ENCODE measurements at places on chromosomes 13 and 19.

GRCh38 chr13:111042661-111043226 is 72.4 kb upstream of the ARHGEF7 start:
- peaks cover 29% of the 10 kb centered on the region for H3K27me3 ChIP-seq
- peaks cover 11% of the 10 kb centered on the region for H3K4me1 ChIP-seq
- H3K36me3 ChIP-seq: no peaks in the 10 kb centered on the region
- H3K4me3 ChIP-seq: no peak overlapping the region
- DNase-seq: no peak

- peaks cover 44% of the 10 kb centered on the region for H3K4me1 ChIP-seq
- H3K27me3 ChIP-seq: no peaks in the 10 kb centered on the region
- DNase-seq: no peak
- H3K36me3 ChIP-seq: no peaks in the 10 kb centered on the region
- H3K4me3 ChIP-seq: no peak overlapping the region
Observed at GRCh38 chr13:40190641-40191100, 475.8 kb downstream of the FOXO1 start.

DNA sequence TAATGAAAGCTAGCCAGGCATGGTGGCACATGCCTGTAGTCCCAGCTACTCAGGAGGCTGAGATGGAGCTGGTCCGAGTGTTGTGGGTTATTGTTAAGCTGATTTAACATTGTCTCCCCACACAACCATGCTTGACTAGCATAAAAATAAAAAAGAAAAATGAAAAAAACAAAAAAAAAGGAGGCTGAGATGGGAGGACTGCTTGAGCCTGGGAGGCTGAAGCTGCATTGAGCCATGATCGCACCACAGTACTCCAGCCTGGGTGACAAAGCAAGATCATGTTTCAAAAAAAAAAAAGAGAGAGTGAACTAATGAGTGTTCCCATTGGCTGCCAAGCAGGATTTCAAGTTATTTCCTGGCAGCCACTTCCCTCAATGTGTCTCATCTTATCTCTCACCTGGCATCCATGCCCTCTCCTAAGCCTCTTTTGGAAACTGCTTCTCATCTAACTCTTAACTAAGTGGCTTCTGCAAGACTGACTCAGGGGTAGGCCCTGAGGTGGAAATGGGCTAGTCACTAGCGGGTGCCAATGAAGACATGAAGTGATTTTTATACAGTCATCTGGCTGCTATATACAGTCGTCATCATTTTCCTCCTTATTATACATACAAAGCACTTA is 4.9 kb downstream of the THAP8 start:
- peaks cover 12% of the 10 kb centered on the region for H3K4me1 ChIP-seq
- H3K27me3 ChIP-seq: no peaks in the 10 kb centered on the region
- H3K27ac ChIP-seq: no peak overlapping the region
- H3K4me3 ChIP-seq: no peak overlapping the region

DNA sequence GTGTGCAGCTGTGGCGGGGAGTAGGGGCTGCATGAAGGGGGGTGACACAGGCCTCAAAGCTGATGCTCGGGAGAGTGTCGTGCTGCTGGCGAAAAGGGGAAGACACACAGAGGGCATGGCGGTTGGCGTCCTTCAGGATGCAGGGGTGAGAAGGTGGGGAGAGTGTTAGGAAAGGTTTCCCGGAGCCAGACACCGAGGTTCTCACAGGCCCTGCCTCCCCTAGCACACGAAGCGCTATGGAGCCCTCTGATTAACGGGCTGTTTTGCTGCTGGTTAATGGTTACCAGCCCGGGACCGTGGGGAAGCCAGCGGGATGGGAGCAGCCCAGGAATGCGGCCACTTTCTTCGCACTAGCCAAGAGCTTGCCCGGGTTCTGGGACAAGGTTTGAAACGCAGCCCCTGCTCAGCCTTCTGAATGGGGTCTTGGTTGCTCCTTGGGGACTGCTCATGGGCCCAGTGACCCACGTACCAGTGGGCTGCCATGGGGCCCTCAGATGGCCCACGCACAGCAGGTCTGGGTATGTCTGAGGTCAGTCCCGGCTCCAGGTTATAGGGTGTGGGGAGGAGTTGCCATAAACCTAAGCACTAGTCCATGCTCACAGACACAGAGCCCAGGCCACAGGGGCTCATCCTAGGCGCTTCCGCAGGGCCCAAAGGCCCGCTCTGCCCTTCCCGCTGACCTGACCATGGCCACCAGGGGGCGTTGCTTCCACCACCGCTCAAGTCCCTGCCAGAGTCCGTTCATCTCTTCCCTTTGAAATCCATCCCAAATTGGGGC is 31.3 kb upstream of the ISYNA1 start:
- H3K27me3 ChIP-seq: no peaks in the 10 kb centered on the region
- peaks cover 76% of the 10 kb centered on the region for H3K4me1 ChIP-seq
- H3K4me3 ChIP-seq: no peak overlapping the region

- H3K36me3 ChIP-seq: peaks cover 26% of the 10 kb centered on the region
- no peak for DNase-seq
- H3K27ac ChIP-seq: no peak overlapping the region
Observed at GRCh38 chr19:49823472-49823871, 5.4 kb downstream of the MED25 start.

GRCh38 chr13:113196970-113197737 is 11.3 kb downstream of the PCID2 start:
- peaks cover 80% of the 10 kb centered on the region for H3K36me3 ChIP-seq
- H3K4me1 ChIP-seq: peaks cover 53% of the 10 kb centered on the region
- no peaks in the 10 kb centered on the region for H3K27me3 ChIP-seq
- DNase-seq: no peak
- peak overlapping the region; percentile 46 for H3K27ac ChIP-seq

- no peak for DNase-seq
- H3K36me3 ChIP-seq: no peaks in the 10 kb centered on the region
- H3K27ac ChIP-seq: no peak overlapping the region
- no peak overlapping the region for H3K4me3 ChIP-seq
- no peaks in the 10 kb centered on the region for H3K4me1 ChIP-seq
- no peaks in the 10 kb centered on the region for H3K27me3 ChIP-seq
Observed at GRCh38 chr13:58655086-58655485, 1023.5 kb downstream of the PCDH17 start.

DNA sequence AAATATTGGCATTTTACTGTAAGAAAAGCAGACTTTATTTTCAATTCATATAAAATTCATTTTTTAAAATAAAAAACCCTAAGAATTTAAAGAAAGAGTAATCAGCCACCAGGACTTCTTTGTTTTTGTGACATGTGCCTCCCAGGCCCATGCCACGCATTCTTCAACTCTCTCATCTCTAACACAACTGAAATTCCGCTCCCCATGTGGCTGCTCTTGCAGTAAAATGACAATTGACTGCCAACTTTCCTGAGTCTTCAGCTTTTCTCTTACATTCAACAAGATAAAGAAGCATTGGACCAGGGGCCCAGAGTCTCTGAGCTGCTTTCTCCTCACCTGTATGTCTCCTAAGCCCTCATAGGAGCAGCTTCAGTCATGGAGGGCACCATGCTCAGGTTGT is 372.1 kb downstream of the UQCRFS1 start:
- no peak for DNase-seq
- peaks cover 4% of the 10 kb centered on the region for H3K27me3 ChIP-seq
- no peak overlapping the region for H3K4me3 ChIP-seq
- no peak overlapping the region for H3K27ac ChIP-seq
- H3K4me1 ChIP-seq: no peaks in the 10 kb centered on the region

DNA sequence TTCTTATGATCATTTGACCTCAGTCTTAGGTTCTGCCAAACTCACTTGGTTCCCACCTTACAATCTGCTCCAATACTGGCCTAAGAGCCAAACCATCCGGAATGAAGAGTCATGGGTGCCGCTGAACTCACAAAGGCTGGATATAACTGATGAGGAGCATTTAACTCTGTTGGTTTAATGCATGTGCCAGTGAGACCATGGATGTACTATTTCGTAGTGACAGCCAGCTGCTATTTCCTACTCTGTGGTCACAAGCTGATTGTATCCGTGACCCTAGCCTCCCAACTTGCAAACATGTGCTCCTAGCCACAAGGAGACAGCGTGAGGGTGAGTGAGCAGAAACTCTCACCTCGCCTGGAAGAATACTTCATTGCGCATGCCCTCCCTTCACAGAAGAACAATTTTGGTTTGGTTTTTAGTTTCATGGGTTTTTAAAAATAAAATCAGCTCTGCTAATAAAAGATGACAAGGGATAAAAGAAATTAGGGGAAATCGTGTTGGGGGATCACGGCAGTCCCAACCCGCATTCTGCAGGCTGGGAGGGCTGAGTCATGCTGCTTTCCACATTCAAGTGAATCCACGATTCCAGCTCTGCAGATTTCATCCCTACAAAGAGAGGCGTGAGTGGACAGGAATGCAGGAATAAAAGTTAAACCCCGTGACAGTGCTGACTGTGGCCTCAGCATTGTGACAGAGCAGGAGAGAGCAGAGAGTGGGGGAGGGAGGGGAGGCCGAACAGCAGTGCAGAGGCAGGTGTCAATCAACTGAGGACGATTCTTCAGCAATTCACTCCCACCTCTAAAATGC is 66.8 kb upstream of the RAP2A start:
- no peak overlapping the region for H3K27ac ChIP-seq
- H3K27me3 ChIP-seq: no peaks in the 10 kb centered on the region
- DNase-seq: no peak
- H3K4me1 ChIP-seq: peaks cover 33% of the 10 kb centered on the region
- H3K4me3 ChIP-seq: no peak overlapping the region
- H3K36me3 ChIP-seq: peaks cover 45% of the 10 kb centered on the region

GRCh38 chr19:12936582-12936981 is 1.8 kb upstream of the CALR start:
- H3K36me3 ChIP-seq: peaks cover 25% of the 10 kb centered on the region
- H3K4me1 ChIP-seq: peaks cover 64% of the 10 kb centered on the region
- H3K27me3 ChIP-seq: no peaks in the 10 kb centered on the region
- no peak for DNase-seq
- H3K4me3 ChIP-seq: no peak overlapping the region

DNA sequence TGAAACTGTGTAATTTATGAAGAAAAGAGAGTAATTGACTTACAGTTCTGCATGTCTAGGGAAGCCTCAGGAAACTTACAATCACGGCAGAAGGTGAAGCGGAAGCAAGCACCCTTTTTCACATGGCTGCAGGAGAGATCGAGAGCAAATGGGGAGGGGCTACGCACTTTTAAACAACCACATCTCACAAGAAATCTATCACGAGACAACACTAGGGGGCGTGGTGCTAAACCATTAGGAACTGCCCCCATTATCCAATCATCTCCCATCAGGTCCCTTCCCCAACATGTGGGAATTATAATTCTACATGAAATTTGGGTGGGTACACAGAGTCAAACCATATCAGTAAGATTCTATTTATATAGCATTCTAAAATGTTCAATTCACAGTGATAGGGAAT is 114.8 kb upstream of the TRPC4 start:
- no peak for DNase-seq
- no peaks in the 10 kb centered on the region for H3K4me1 ChIP-seq
- H3K36me3 ChIP-seq: no peaks in the 10 kb centered on the region
- no peak overlapping the region for H3K27ac ChIP-seq

- H3K27ac ChIP-seq: no peak overlapping the region
- H3K36me3 ChIP-seq: no peaks in the 10 kb centered on the region
- no peak for DNase-seq
- H3K27me3 ChIP-seq: no peaks in the 10 kb centered on the region
- peaks cover 36% of the 10 kb centered on the region for H3K4me1 ChIP-seq
- H3K4me3 ChIP-seq: no peak overlapping the region
Observed at GRCh38 chr19:2027361-2027760, 11.8 kb upstream of the BTBD2 start.

GRCh38 chr19:35090506-35091214 is 25.0 kb upstream of the FXYD3 start:
- peaks cover 39% of the 10 kb centered on the region for H3K27me3 ChIP-seq
- DNase-seq: no peak
- H3K36me3 ChIP-seq: no peaks in the 10 kb centered on the region
- no peak overlapping the region for H3K27ac ChIP-seq
- peaks cover 9% of the 10 kb centered on the region for H3K4me1 ChIP-seq
- H3K4me3 ChIP-seq: peak overlapping the region; percentile 38

DNA sequence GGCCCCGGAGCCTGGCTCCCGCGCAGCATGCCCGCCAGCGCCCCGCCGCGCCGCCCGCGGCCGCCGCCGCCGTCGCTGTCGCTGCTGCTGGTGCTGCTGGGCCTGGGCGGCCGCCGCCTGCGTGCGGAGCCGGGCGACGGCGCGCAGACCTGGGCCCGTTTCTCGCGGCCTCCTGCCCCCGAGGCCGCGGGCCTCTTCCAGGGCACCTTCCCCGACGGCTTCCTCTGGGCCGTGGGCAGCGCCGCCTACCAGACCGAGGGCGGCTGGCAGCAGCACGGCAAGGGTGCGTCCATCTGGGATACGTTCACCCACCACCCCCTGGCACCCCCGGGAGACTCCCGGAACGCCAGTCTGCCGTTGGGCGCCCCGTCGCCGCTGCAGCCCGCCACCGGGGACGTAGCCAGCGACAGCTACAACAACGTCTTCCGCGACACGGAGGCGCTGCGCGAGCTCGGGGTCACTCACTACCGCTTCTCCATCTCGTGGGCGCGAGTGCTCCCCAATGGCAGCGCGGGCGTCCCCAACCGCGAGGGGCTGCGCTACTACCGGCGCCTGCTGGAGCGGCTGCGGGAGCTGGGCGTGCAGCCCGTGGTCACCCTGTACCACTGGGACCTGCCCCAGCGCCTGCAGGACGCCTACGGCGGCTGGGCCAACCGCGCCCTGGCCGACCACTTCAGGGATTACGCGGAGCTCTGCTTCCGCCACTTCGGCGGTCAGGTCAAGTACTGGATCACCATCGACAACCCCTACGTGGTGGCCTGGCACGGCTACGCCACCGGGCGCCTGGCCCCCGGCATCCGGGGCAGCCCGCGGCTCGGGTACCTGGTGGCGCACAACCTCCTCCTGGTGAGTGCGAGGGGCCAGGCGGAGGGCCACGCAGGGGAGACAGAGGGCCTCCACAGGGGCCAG is at the start of gene KL:
Gene KL (plus strand): TSS at position 10 of the 909 bp plus-strand sequence. CDS start 18 bp downstream, at position 28.
- H3K4me3 ChIP-seq: peak within 1 kb of the TSS; percentile 76
- H3K36me3 ChIP-seq: no peaks in the 10 kb centered on the region
- peaks cover 31% of the 10 kb centered on the region for H3K4me1 ChIP-seq
- peak; percentile 34 for DNase-seq

GRCh38 chr13:48443442-48444208 is 30.7 kb upstream of the LPAR6 start:
- H3K27me3 ChIP-seq: no peaks in the 10 kb centered on the region
- peaks cover 6% of the 10 kb centered on the region for H3K4me1 ChIP-seq
- no peak overlapping the region for H3K4me3 ChIP-seq
- DNase-seq: no peak
- H3K36me3 ChIP-seq: no peaks in the 10 kb centered on the region

GRCh38 chr19:13164343-13165161 is 14.3 kb downstream of the IER2 start:
- peak overlapping the region; percentile 91 for H3K27ac ChIP-seq
- H3K27me3 ChIP-seq: no peaks in the 10 kb centered on the region
- H3K4me3 ChIP-seq: peak overlapping the region; percentile 59
- peak; percentile 77 for DNase-seq
- H3K36me3 ChIP-seq: no peaks in the 10 kb centered on the region
- H3K4me1 ChIP-seq: peaks cover 78% of the 10 kb centered on the region

GRCh38 chr19:7456964-7457541 is 31.8 kb downstream of the PEX11G start:
- peaks cover 88% of the 10 kb centered on the region for H3K36me3 ChIP-seq
- H3K27ac ChIP-seq: no peak overlapping the region
- no peak overlapping the region for H3K4me3 ChIP-seq

- H3K27ac ChIP-seq: no peak overlapping the region
- H3K4me1 ChIP-seq: no peaks in the 10 kb centered on the region
- H3K36me3 ChIP-seq: no peaks in the 10 kb centered on the region
- no peak for DNase-seq
- H3K27me3 ChIP-seq: peaks cover under 1% of the 10 kb centered on the region
Observed at GRCh38 chr13:39820606-39821005, 165.1 kb downstream of the COG6 start.
